ENCODE measurements at places on chromosomes 11 and 22.

- no peak for DNase-seq
These were observed 59.8 kb downstream of the C11orf91 start for GRCh38 chr11:33640730-33641371.

GRCh38 chr11:117823946-117824420 lies 561 bp downstream of the FXYD2 start:
- DNase-seq, result no peak

DNA sequence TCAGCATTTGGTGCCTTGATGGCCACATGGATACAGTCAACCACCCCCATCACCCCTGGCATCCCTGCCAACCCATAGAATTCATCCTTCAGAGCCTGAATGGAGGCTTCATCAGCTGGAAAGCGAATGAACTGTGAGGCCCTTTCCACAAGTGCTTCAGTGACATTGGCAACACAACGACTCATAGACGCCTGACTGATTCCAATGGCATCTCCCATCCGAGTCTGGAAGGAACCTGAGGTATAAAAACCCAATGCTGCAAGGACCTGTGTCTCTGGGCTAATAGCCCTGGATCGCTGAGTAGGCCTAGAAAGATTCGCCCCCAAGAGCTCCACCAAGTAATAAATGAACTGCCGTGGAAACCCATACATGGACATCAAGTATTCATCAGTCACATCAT lies 1.3 kb downstream of the HARBI1 start:
- peak; percentile 36 for DNase-seq

GRCh38 chr11:114738954-114739353 lies 60.6 kb downstream of the NXPE2 start:
- DNase-seq, result no peak

- DNase-seq, result no peak
These were observed 802.3 kb downstream of the CNTN5 start for GRCh38 chr11:99822846-99823565.

DNA sequence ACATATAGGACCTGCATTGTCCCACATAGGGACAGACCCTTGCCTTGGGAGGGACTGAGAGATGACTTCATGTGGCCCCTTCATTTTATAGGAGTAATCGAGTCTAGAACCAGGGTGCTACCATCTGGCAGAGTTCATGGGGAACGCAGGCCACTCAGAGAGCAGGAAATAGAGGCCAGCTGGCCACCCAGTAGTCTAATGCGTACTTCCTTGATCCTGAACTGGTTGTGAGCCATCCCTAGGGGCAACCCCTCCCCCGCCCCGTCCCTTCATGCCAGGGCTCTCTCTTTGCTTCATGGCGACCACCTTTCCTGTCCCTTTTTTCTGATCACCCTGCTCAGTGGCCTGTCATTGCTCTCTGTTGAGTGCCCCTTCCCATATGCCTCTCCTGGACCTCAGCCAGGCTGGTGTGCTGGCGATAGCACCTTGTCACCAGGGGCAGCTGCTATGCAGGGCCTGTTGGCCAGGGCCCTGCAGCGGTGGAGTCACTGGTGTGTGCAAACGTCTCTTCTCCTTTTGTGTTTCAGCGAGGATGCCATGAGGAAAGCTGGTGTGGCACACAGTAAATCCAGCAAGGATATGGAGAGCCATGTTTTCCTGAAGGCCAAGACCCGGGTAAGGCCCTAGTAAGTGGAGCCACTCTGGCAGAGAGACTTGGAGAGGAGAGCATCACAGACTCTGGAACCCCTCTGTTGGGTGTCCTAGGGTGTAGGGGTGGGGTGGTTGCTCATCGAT lies 29.3 kb downstream of the MED15 start:
- no peak for DNase-seq

- no peak for DNase-seq
These were observed 34.2 kb downstream of the DDX10 start for GRCh38 chr11:108698844-108699642.

- DNase-seq, result no peak
These were observed 27.9 kb upstream of the KRTAP5-7 start for GRCh38 chr11:71499125-71499524.

DNA sequence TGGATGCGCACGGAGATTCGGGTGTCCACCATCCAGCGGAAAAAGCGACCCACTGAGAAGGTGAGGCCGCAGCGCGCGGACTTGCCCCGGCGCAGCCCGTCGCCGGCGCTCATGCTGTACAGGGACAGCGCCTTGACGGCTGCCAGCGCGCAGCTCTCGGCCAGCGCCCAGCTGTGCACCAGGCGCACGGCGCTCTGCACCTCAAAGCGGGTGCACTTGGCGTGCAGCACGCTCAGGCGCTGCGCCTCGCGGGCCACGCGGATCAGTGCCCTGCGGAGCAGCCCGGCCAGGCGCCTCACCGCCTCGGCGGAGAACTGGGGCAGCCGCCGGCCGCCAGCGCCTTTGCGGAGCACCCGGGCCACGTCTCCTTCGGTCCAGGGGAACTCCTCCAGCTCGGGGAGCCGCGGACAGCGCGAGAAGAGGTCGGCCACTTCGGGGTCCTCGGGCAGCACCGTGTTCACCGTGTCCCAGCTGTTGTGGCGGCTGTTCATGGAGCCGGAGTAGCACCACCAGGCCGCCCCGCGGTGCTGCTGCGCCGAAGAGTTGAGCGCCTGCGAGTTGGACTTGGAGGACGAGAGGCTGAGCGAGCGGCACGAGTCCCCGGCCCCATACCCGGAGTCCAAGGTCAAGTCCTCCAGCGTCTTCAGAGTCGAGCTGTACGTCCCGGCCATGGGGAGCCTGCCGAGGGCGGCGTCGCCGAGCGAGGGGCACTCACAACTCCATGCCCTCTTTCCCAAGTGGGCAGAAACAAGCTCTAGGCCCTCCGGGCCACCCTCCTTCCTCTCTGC lies 703 bp downstream of the ABTB2 start:
- DNase-seq, result no peak

GRCh38 chr11:66316849-66317251 lies at the start of gene CD248:
Gene CD248 (minus strand): TSS chr11:66317044. CDS start chr11:66317027, 17 bp downstream.
- DNase-seq, result no peak

GRCh38 chr11:133388975-133389568 lies 143.2 kb downstream of the OPCML start:
- no peak for DNase-seq

Data from HS-5 (cell line).